ENCODE measurements at places on chromosomes 12 and 14. TPM values are rescaled to one million over a fixed set of nuclear protein-coding genes. Genes with fewer than 3 reads are reported as not detected.

- no peaks in the 10 kb centered on the region for H3K36me3 ChIP-seq
- H3K4me1 ChIP-seq: no peaks in the 10 kb centered on the region
- no peak for DNase-seq
Observed at GRCh38 chr12:116420227-116420880, 138.8 kb upstream of the MAP1LC3B2 start.

GRIN2B gene
- not detected for total RNA-seq

CCDC38 gene
- total RNA-seq: not detected

CD9 gene
- total RNA-seq: 40.2 TPM

DNA sequence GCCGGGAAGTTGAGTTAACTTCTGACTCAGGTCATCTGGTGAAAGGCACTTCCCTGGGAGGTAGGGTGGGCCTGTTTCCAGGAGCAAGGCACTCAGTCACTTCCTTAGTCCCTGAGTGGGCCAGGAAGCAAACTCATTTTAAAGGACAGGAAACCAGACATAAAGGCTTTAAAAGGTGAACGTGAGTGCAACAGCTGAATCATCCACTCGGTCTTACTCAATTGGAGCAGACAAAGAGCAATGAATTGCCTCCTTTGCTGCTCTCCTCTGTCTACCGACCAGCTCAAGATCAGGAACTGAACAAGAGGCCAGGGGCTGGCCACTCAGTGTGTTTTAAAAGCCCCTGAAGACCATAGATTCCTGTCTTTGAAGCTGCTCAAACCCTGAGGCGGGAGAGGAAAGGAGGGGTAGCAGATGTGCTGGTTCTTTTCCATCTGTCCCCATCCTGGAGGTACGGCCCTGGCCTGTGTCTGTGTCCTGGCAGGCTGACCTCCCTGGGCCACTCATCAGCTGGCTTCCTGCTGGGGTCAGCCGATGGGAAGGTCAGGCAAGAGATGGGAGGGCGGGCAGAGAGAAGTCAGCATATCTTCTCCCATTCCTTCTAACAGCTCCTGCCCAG lies 148.9 kb downstream of the PPM1H start:
- no peaks in the 10 kb centered on the region for H3K36me3 ChIP-seq
- DNase-seq: peak; percentile 43
- H3K27me3 ChIP-seq: no peaks in the 10 kb centered on the region
- no peaks in the 10 kb centered on the region for H3K4me1 ChIP-seq

DNA sequence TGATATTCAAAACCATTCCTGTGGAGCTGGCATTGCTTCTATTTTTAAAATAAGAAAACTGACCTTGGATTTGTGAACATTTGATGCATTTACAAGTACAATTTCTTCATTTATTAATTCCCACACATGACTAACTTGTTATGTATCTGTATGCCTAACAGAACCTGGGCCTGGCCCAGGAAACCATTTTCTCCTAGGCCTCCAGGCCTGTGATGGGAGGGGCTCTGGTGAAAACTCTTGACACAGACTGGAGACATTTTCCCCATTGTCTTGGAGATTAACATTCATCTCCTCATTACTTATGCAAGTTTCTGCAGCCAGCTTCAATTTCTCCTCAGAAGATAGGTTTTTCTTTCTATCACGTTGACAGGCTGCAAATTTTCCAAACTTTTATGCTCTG lies 42.0 kb downstream of the GLIPR1L2 start:
- no peak for DNase-seq
- no peaks in the 10 kb centered on the region for H3K36me3 ChIP-seq
- H3K27ac ChIP-seq: no peak overlapping the region
- H3K27me3 ChIP-seq: no peaks in the 10 kb centered on the region

DNA sequence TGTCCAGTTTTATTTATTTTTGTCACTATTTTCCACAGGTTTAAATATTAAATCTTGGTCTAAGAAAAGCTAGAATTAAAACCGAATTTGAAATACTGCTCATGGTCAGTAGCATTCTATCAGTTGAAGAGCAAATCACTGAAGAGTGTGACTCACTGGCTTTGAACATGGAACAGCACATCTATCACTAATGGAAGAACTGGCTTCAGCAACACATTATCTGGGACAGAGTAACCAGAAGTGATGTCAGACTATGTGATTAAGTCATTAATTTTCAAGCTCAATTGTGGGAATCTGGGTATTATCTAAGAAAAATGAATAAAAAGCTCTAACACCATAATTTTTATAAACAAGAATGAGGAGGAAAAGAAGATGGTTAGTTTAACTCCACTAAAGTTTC lies 527.5 kb downstream of the TMTC2 start:
- H3K4me1 ChIP-seq: no peaks in the 10 kb centered on the region
- no peak for DNase-seq
- H3K4me3 ChIP-seq: no peak overlapping the region
- no peaks in the 10 kb centered on the region for H3K36me3 ChIP-seq

- H3K27me3 ChIP-seq: no peaks in the 10 kb centered on the region
- no peak for DNase-seq
- peak overlapping the region; percentile 19 for H3K27ac ChIP-seq
- no peaks in the 10 kb centered on the region for H3K36me3 ChIP-seq
- H3K4me3 ChIP-seq: no peak overlapping the region
Observed at GRCh38 chr14:64723691-64724577, 19.7 kb downstream of the PLEKHG3 start.

ASCL1 gene
- not detected for total RNA-seq

GRCh38 chr14:100728962-100729361 lies 2.3 kb downstream of the DLK1 start:
- no peaks in the 10 kb centered on the region for H3K36me3 ChIP-seq
- no peak overlapping the region for H3K4me3 ChIP-seq
- no peak overlapping the region for H3K27ac ChIP-seq
- H3K4me1 ChIP-seq: no peaks in the 10 kb centered on the region
- H3K27me3 ChIP-seq: no peaks in the 10 kb centered on the region
- DNase-seq: no peak

DNA sequence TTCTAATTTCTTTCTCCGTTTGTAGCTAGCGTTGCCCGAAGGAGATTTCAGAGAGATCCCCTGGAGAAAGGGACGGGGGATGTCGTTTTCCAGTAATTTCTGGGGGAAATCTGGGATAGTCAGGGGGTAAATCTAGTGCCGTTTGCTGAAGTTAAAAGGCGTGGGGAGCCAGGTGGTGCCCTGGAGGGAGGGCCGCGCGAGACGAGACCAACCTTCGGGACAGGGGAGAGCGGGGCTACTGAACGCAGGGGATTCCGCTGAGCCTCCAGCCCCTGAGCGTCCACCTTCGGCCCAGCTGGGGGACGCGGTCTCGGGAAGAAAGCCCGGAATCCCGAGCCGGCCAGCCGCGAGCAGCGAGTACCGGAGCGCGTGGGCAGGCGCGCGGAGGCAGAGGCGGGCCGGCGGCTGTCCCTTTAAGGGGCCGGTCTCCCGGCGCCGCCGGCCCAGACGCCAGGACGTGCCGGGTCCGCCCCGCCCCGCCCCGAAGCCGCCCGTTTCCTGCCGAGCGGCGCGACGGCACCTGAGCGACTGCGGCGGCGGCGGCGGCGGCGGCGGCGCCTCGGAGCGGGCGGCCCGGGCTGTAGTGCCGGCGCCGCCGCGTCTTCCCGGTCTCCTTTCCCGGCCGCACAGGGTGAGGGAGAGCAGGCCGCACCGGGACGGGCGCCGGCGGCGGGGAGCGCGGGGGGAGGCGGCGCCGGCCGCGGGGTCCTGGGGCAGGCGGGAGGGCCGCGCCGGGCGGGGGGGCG lies at the start of gene KTN1:
KTN1 (plus strand) TSS at position 484 of the 746 bp plus-strand sequence. CDS start 31,842 bp downstream, outside the sequence.
- peak within 1 kb of the TSS; percentile 88 for H3K4me3 ChIP-seq
- H3K27me3 ChIP-seq: no peaks in the 10 kb centered on the region
- peak within 1 kb of the TSS; percentile 99 for H3K27ac ChIP-seq
- H3K4me1 ChIP-seq: peaks cover 38% of the 10 kb centered on the region
- peak; percentile 89 for DNase-seq
- H3K36me3 ChIP-seq: no peaks in the 10 kb centered on the region

BICDL1 gene
- total RNA-seq: 0.22 TPM

DNA sequence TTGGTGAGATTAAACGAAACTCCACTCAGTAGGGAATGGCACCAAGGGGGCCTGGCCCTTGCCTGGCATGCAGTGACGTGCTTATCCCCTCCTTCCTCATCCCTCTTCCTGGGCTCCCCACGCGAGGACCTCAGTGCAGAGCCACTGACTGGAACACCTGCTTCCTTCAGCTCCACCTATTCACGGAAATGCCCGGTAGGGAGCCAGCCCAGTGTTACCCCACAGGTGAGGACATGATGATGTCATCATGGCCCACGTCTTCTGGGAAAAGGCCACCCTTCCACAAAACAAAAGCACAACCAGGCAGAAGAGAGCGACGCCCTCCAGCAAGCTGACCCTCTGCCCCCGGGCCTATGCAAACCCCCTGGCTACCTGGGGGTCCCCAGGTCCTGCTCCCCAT lies 42.1 kb downstream of the CCDC85C start:
- no peak overlapping the region for H3K4me3 ChIP-seq
- no peak overlapping the region for H3K27ac ChIP-seq
- H3K27me3 ChIP-seq: no peaks in the 10 kb centered on the region
- H3K4me1 ChIP-seq: peaks cover 25% of the 10 kb centered on the region

SLC7A8 gene
- total RNA-seq: 7.5 TPM

CD27 gene
- 0.28 TPM for total RNA-seq

GRCh38 chr12:56337753-56338251 lies 882 bp upstream of the IL23A start:
- H3K4me1 ChIP-seq: peaks cover 4% of the 10 kb centered on the region
- H3K36me3 ChIP-seq: peaks cover 4% of the 10 kb centered on the region
- H3K4me3 ChIP-seq: no peak overlapping the region

DEPDC4 gene
- 0.32 TPM for total RNA-seq

- H3K27ac ChIP-seq: no peak overlapping the region
- no peak for DNase-seq
- no peaks in the 10 kb centered on the region for H3K27me3 ChIP-seq
- no peaks in the 10 kb centered on the region for H3K36me3 ChIP-seq
- no peaks in the 10 kb centered on the region for H3K4me1 ChIP-seq
Observed at GRCh38 chr14:101101456-101102056, 198.0 kb upstream of the RTL1 start.
